ENCODE measurements at places on chromosomes 1 and 21. TPM values are rescaled to one million over a fixed set of nuclear protein-coding genes. Genes with fewer than 3 reads are reported as not detected.
A peak's percentile ranks its signal among the peaks of the same experiment; 100 is the strongest.

The SHISA4 gene
- 61.9 TPM for total RNA-seq

The C1orf52 gene
- total RNA-seq: 30.5 TPM

The RGS13 gene
- total RNA-seq: not detected

The ACTN2 gene
- 36.4 TPM for total RNA-seq

The CLDN19 gene
- total RNA-seq: 1.5 TPM

The FMO5 gene
- total RNA-seq: 9.1 TPM

DNA sequence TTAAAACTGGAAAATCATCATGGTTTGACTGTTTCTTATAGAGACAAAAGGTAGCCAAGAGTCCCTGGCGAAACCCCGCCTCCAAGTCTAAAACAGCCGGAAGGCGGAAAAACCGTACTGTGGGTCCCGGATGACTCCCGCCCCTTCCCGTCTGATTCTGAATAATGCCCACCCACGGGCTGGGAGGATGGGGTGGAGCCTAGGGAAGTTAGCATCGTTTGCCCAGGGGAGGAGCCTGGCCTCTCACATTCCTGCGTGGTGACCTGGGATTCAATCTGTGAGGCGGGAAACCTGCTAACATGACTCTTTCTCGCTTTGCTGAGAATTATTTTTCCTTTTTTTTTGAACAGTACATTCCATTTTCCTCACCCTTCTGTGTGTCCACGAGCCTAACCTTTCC, 124.9 kb downstream of the KCNK1 start:
- no peak for DNase-seq

DNA sequence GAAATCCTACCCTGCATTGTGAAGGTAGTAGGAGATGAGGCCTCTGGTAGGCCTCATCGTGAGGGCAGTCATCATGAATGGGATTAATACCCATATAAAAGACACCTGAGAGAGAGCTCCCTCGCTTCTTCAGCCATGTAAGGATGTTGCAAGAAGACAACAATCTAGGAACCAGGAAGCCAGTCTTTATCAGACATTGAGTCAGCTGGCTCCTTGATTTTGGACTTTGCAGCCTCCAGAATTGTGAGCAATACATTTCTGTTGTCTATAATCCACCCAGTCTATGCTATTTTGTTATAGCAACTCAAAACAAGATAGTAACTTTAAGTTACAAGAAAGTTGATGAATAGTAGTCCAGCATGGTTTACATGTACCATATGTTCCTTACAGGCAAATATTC, 208.5 kb downstream of the KCNT2 start:
- no peak for DNase-seq

DNA sequence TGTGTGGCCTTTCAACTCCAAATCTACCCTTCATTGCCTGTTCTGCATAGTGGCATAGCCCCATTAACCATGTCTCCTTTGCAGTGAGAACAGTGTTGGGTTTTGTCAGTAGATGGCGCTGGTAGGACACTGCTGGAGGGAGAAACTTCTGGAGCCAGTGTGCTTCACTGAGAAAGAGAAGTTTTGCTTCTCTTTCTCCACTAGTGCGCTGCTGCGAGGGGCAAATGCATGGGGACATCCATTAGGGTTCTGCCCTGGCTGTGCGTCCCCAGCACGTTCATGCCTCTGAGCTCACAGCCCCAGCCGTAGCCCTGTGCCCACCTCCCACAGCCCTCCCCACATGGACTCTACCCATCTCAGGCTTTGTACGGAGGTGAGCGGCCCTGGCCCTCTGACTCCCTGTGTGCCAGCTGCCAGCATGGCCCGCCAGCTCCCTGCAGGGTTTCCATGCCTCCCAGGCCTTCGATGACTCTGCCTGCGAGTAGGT, 53.1 kb downstream of the RIMS3 start:
- DNase-seq: peak; percentile 59

- DNase-seq: no peak
Measured at GRCh38 chr1:55735106-55735505, 519.9 kb upstream of the USP24 start.

GRCh38 chr1:172870901-172871606, 179.7 kb downstream of the TNFSF18 start:
- no peak for DNase-seq

DNA sequence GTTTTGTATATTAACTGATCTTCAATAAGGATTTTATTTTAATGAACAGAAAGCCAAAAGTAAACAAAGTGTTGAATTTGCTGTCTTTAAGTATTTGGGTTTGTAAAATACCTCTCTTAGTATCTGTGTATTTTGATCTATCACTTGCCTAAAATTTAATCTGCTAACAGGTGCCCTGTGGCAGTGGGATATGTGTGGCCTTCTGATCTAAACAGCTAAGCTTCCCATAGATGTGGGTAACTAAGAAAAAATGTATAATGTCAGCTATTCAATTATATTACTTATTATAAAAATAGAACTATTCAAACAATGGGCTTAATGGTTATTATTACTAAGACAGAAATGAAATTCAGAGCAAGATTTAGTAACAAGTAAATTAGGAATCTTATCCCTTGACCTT, 15.2 kb downstream of the LRRC39 start:
- DNase-seq: no peak

DNA sequence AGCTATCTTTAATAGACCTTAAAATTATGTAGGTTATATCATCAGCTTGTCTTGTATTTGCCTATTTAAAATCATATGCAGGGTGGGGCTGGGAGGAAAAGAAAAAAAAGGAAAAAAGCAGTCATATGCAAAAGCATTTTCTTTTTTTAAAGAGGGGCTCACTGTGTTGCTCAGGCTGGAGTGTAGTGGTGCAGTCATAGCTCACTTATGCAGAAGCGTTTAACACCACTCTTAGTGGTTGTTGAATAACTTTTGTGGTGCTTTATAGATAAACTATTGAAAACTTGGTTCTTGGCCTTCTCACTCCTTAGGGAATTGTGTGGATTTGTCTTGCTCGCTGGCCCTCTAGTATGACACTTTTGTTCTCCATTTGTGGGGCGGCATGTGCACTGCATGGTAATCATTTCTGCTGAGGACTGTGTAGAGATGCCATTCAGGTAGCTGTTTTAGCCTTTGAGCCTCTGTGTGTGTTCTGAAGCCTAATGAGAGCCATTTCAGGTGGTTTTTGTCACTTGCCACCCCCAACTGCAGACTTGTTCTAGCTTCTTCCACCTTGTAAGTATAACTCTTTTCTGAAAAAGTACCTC, 77.8 kb downstream of the KIF1B start:
- DNase-seq: no peak

DNA sequence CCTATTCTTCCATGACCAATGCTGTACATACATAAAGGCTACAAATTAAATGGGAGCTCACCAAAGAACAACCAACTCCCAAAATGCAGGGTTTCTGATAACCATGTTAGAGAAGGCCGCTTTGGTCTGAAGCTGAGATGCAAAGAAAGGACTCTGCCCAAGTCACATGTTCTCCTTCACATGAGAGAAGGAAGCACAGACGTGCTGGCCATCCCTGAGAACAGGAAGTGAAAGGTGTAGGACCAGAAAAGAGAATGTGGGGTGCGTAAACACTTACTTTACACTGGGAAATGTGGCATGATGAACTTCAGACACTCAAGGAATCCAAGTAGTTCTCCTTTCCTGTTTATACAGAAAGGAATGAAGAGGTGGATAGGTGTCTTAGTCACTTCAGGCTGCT, 31.7 kb upstream of the TADA1 start:
- no peak for DNase-seq

DNA sequence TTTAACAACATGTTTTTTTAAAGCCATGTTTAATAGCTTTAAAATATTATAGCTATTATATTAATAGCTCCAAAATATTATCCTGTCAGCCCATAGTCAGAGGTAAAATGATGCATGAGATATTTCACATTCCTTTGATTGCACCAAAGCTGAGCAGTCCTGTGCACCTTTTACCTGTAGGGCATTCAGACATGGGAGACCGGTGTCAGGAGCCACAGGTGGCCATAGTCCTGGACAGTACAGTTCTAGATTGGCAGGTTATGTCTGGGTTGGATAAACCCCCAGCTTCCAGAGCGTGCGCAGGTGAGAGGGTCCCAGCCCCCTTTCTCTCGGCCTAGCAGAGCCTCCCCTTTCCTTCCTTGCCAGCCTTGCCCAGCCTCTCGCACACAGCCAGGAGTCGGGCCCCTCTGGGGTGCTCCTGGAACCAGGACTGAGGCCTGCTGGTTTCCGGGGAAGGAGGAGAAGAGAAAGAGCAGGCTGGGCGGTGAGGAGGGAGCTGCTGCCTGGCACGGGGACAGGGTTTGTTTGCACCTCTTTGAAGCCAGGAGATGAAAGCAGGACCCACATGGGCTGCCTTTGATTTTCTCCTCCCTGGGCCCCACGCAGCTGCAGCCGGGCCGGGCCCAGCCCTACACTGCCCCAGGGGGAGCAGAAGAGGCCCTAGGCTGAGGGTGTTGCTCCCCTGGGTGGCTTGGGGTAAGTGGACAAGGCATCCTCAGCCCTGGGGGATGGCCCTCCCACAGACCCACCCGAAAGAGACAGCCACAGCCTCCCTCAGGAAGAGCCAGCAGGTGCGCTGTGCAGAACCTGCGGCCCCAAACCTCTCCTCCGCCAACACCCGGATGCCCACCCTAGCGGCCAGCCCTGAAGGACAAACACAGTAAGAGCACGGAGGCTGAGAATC, 75.2 kb upstream of the TARDBP start:
- DNase-seq: no peak

GRCh38 chr21:41610042-41610839, 102.3 kb upstream of the TMPRSS2 start:
- DNase-seq: no peak

DNA sequence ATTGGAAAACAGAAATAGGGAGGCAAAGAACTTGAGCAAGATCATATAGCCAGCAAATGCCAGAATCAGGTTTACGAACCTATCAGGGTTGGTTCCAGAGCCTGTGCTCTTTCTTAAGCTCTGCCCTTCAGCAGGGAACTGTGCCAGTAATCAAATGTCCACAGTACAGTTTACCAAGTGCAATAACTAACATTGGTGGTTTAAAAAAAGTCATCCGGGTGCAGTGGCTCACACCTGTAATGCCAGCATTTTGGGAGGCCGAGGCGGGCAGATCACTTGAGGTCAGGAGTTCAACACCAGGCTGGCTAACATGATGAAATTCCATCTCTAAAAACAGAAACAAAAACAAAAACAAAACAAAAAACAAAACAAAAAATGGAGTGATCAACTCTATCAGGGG, 182.7 kb downstream of the LMX1A start:
- DNase-seq: peak; percentile 55

GRCh38 chr1:97743129-97743528, 177.7 kb downstream of the DPYD start:
- no peak for DNase-seq

DNA sequence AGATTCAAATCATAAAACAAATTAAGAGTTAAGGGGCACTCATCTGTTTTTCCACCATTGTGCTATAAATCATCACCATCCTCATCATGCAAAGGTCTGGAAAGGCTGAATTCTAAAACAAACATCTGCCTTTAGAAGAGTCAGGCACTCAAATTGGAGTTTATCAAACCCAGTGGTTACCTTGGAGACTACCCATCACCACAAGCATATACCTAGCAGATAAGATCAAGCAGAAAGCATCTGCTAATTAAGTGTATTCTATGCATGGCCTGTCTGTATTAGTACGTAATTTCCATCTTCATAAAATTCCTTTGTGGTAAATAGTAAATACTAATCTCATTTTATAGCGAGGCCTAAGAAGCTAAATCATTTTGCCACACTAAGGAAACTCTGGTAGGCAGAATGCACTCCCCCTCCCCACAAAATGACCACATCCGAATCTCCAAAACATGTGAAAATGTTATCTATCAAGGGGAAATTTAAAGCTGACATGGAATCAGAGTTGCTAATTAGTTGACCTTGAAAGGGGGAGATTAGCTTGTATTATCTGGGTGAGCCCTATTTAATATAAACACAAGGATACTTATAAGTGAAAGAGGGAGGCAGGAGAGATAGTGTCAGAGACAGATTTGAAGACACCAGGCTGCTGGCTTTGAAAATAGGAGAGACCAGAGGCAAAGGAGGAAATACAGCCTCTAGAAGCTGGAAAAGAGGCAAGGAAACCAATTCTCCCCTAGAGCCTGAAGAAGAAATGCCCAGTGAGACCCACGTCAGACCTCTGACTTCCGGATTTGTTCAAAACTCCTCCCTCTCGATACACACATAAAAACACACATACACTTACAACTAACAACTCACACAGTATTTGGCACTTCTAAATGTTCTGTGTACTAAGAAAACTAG, 23.2 kb downstream of the ARID4B start:
- no peak for DNase-seq

DNA sequence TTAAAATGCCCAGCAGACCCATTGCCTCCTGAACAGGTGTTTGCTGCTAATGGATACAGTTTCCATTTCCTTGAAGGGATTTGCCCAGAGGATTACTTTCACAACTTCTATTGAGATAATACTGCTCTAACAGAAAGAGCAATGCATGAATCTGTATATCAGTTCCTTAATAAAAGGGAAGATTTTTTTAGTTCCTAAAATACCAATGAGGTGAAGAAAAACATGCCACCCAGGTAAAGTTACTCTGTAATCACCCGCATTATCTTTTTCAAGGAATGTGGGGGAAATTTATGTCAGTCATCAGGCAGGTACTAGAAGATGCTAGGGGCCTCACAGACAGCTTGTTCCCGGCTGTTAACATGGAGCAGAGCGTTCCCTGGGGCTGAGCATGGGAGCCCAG, 41.1 kb downstream of the KCNJ15 start:
- DNase-seq: no peak

GRCh38 chr1:229027622-229028182, 243.2 kb upstream of the RAB4A start:
- no peak for DNase-seq

GRCh38 chr1:88070956-88071355, 613.1 kb upstream of the PKN2 start:
- no peak for DNase-seq

DNA sequence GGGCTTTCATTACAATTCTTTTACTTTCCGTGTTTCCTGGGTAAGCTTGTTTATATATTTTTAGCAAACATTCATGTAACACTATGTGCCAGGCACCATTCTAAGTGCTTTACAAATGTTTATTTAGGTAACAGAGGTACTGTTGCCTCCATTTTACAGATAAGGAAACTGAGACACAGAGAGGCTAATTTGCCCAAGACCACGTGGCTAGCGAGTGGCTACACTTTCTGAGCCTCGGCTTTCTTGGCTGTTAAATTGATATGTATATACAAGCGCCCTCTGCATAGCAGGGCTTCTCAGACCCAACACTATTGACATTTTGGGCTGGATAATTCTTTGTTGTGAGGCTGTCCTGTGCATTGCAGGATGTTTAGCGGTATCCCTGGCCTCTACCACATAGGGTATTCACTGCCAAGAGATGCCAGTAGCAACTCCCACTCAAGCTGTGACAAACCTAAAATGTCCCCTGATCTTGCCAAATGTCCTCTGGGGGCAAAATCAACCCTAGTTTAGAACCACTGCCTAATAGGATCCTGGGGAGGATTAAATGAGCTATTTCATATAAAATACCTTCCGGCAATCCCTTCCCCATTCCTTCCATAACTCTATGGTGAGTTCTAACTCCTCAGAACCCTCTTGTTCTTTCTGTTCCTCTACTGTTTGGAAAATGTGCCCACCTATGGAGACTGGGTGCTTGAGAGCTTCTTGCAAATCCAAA, 17.2 kb upstream of the ID3 start:
- DNase-seq: no peak
